Cerebellar nuclear complex (tissue), 1 donor: ENCODE measurements at places on chromosomes 7 and 10.

GRCh38 chr7:94748376-94748775, 92.4 kb upstream of the SGCE start:
- DNase-seq = no peak

DNA sequence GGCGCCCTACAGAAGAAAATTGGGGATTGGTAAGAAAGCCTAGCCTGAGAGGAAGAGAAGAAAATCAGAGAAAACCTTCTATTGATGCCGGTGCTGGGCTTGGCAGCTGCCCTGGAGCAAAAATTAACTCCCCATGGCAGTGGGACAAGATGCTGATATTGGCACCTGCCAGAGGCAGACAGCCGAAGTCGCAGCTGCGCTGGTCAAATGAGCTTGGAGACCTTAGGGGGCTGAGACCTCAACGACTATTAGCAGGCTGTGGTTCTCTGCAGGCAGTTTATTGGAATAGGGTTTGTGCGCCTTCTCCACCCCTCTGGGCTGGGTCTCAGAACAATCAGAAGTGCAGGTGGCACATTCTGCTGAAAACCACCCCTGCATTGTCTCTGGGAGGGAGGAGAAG, 213.7 kb downstream of the GFRA1 start:
- DNase-seq = no peak

DNA sequence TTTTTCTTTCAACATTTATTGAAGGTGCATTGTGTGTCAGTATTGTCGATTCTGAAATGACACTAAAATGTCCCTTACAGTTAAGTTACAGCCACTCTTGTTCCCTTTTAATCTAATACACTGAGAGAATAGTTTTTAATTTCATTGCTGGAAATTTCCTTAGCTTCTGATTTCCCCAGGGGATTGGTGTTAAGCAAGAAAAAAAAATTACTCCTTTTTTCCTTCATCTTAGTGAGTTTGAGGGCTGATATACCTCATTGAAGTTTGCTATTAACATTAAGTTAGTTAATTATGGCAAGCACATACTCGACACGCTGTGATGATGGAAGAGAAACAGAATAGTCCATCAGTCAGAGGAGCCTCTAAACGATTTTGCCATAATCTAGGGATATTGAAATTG, 57.0 kb upstream of the EXOC4 start:
- DNase-seq = no peak

- no peak for DNase-seq
Observed at GRCh38 chr7:79608005-79608404, 154.5 kb upstream of the MAGI2 start.

GRCh38 chr7:18689551-18689950, 194.0 kb downstream of the HDAC9 start:
- no peak for DNase-seq

DNA sequence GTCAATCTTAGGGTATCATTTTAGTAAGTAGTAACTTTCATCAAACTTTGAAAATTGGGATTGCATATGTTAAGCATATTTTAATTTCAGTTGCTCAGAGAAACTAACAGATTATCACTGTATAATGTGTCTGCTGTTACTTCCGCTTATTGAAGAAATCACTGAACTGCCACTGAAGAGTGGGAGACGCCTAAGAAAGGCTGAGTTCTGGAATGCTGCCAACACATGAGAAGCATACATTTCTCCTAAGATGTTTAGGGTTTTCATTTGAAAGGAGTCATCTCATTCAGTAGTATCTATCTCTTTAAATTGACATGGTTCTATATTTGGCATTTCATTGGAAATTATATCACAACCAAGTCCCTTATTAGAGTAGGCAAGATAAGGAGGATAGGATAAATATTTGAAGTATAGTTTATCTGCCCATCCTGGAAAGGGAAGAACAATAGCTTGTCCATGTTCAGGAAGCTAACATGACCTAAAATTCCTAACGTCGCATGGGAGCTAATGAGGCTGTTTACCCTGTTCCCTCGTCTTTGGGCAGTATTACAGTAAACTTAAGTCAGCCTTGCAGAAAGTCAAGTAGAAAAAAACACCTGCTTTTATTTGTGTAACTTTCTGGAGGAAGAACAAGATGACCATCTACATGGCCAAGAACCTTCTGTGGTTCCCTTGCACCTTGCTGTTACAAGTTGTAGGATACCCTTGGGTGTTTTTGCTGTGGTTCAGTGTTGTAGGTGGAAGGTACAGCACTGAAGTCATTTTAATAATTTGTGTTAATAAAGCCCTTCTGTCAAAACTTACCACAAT, 67.3 kb downstream of the NHLRC2 start:
- no peak for DNase-seq

GRCh38 chr10:77530011-77530410, 107.6 kb downstream of the KCNMA1 start:
- no peak for DNase-seq

DNA sequence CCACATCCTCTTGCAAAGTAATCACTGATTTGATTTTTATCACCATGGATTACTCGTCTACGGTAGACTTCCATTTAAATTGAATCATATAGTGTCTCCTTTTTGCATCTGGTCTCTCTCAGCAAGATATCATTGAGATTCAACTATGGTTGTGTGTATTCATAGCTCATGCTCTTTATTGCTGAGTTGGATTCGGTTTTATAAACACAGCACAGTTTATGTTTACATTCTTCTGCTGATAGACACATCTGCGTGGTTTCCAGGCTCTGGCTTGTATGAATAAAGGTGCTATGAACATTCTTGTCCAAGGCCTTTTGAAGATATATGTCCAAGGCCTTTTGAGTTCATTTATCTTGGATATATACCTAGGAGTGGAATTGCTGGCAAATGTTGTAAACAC, 356.5 kb upstream of the CELF2 start:
- no peak for DNase-seq

DNA sequence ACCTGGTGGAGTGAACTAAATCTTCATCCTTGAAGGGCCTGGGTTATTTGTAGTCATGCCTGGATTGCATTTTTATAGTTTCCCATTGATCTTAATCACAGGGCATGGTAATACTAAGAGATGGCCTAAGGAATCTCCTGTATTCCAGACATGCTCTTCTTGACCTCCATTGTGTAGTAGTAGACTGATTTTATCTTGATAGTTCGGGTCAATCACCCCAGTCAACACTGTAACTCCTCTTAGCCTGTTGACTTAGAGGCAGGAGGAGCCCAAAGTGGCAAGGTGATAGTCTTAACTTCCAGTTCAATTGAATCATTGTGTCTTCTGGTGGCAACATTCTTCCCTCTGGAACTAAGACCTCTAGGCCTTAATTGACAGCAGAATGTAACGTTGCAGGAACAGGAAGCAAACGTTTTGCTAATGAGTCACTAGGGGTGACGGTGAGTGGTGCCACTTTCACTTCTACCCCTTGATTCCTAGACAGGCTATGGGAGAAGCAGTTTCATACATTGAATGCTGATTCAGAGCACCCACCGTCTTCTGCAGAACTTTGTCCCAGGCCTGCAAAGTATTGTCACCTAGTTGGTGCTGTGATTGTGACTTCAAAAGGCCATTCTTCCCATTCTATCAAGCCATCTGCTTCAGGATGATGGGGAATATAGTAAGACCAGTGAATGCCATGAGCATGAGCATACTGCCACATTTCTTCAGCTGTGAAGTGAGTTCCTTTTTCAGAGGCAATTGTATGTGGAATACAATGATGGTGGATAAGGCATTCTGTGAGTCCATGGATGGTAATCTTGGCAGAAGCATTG, 24.0 kb upstream of the PAPSS2 start:
- no peak for DNase-seq

- DNase-seq = no peak
Observed at GRCh38 chr10:6494442-6494819, 85.6 kb downstream of the PRKCQ start.

GRCh38 chr7:145263886-145264285, 428.0 kb upstream of the TPK1 start:
- DNase-seq = no peak

DNA sequence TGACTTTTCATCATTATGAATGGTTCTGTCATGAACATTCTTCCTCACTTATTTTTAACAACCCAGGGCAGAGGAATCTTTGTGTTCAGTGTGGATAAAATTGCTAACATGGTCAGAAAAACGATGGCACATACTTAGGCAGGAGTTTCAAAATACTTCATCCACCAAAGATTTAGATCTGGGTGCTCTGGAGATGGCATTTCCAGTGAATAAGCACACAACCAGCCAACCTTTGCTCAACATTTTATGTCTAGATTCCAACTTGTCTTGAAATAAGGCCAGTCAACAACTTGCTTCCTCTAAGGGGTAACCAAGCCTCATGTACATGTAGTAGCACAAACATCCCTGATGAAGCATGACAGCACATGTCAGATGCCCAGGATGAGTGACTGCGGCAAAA, 33.4 kb upstream of the ADRB1 start:
- DNase-seq = no peak

DNA sequence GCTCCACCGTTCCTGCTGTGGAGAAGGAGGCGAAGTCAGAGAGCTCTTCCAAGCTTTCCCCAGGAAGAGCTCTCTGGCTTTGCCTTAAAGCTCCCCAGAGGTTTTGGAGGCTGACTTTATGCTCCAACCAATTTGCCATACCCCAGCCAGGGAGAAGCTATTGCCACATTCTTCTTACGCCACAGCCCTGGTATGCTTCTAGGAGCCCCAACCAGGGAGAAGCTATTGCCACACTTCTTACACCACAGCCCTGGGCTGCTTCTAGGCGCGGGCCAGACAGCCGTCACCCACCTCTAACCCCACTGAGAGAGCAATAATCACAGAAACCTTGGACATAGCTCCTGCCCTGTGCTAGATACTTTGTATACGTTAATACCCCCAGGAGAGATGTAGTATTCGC, 951 bp downstream of the ELOVL3 start:
- DNase-seq = no peak

GRCh38 chr7:6393667-6394056, 54.1 kb downstream of the DAGLB start:
- no peak for DNase-seq

- DNase-seq = no peak
Observed at GRCh38 chr10:80421707-80422536, 13.6 kb downstream of the PRXL2A start.

DNA sequence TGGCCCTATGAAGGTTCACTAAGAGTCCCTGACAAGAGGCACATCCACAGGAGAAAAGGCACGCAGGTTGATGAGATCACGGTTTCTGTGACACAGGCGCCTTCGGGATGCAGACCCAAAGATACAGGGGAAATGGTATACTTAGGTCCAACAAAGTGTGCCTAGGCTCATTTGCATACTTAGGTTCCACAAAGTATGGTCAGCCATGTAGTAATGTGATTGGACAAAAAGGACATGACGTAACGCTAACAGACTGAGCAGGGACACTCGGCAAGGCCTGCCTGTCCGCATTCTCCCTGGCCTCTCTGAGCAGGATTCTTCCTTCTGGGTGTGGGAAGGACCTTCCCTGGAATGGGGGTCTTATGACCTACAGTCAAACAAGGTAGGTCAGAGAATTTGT, 190.6 kb downstream of the CELF2 start:
- DNase-seq = no peak

- no peak for DNase-seq
Observed at GRCh38 chr10:101968940-101969321, 87.0 kb downstream of the ARMH3 start.

- no peak for DNase-seq
Observed at GRCh38 chr7:46604241-46604661, 683.2 kb upstream of the IGFBP3 start.

GRCh38 chr10:2980791-2981360, 86.5 kb upstream of the PFKP start:
- no peak for DNase-seq

GRCh38 chr7:22140578-22140977, 194.9 kb upstream of the CDCA7L start:
- no peak for DNase-seq

DNA sequence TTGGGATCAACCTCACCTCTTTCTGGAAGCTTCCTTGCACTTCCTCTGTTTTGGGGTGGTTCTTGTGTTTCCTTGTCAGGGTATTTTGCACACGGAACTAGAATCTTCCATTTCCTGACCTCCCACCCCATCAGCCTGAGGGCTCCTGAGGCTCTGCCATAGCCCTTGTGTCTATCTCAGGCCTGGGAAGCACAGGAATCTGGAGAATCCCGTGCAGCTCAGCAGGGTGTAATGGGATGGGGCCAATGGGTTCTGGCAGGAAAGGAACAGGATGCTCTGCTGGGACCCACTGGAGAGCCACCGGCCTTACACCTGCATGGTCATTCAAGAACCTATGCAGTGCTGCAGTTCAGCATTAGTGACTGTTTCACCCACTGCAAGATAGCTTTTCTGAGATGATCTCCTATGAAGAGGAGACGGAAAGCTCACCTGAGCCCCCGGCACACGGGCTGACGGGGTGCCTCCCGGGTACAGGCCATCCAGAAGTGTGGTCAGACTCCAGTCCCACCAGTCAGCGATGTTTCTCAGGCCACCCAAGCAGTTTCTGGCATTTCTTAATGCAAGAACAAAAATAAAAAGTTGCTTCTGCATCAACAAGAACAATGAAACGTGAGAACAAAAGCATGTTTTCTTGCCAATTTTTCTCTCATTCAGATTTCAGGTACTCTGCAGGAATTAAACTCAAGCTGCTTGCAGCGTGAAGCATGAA, 133.2 kb downstream of the PKD1L1 start:
- no peak for DNase-seq

DNA sequence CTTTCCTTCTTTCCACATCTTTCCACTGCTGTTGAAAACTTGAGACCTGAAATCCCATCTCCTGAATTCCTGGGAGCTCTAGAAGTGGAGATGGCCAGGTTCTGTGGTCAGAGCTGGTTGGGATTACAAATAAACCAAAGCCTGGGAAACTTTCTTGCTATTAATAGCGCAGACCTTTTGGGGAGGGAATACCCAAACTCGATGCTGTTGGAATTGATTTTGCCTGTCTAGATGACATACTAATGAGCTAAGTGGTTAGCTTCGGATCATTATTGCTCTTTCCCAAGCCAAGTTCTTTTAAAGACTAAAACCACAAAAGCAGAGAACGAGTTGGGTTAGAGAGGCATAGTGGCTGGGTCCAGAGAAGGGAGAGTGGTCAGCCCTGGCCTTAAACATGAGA, 76.6 kb downstream of the TCF7L2 start:
- no peak for DNase-seq

DNA sequence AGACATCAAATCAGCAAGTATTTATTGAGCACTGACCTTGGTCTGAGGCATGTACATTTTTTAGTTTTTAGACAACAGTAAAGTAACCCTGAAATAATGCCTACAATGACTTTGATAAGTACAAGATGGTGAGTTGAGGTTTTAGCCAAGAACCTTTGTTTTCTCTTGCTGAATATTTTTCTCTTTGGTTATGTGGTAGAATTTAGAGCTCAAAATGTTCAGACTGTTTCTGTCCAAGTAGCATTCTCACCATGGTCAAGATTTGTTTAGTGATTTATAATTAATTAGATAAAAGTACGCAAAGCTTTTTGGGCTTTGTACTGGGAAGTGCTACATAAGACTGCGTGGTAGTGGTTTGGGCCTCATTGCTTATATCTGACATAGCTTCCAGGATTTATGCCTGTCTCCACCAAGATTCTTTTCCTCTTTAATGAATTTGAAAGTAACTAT, 102.4 kb downstream of the KAT6B start:
- no peak for DNase-seq

DNA sequence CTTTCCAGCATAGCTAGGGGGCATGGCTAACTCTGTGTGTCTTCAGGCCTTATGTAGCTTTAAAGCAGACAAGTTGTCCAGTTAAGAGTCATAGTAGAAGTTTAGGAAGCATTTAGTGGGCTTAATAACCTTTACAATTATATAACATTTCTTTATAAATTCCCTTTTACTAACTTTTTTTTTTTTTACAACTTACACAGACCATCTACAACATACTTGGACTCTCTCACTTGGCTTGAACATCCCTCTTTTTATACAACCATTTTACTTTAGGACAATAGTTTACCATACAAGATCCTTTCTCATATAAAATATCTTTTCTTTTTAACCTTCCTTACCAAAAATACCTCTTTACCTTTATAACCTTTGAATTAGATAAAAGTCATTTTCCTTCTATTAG, 26.3 kb downstream of the SP4 start:
- DNase-seq = no peak
